ENCODE measurements at places on chromosomes 16 and 17. TPM values are rescaled to one million over a fixed set of nuclear protein-coding genes. Genes with fewer than 3 reads are reported as not detected.

The PRSS22 gene
- total RNA-seq, result not detected

The MT1F gene
- total RNA-seq, result 0.37 TPM

The RNF135 gene
- total RNA-seq, result 12.1 TPM

The SCIMP gene
- total RNA-seq, result not detected

The ZG16B gene
- total RNA-seq, result not detected

The FOXJ1 gene
- total RNA-seq, result not detected

The SDF2 gene
- total RNA-seq, result 24.2 TPM

The CD300E gene
- total RNA-seq, result not detected

The TACO1 gene
- 22.8 TPM for total RNA-seq

The TBC1D28 gene
- not detected for total RNA-seq

The TSNAXIP1 gene
- total RNA-seq, result 0.98 TPM

The ABCC12 gene
- total RNA-seq, result under 0.01 TPM

The FLYWCH2 gene
- 52.9 TPM for total RNA-seq

The CDRT15 gene
- not detected for total RNA-seq

The MYL11 gene
- not detected for total RNA-seq

Data from subcutaneous preadipocyte (primary cell).